ENCODE measurements at places on chromosomes 11 and 22. TPM values are rescaled to one million over a fixed set of nuclear protein-coding genes. Genes with fewer than 3 reads are reported as not detected.
A peak's percentile ranks its signal among the peaks of the same experiment; 100 is the strongest.

Gene CECR2
- not detected for total RNA-seq

Gene TRMT112
- total RNA-seq: 95.6 TPM

Gene STX5
- total RNA-seq: 128 TPM

DNA sequence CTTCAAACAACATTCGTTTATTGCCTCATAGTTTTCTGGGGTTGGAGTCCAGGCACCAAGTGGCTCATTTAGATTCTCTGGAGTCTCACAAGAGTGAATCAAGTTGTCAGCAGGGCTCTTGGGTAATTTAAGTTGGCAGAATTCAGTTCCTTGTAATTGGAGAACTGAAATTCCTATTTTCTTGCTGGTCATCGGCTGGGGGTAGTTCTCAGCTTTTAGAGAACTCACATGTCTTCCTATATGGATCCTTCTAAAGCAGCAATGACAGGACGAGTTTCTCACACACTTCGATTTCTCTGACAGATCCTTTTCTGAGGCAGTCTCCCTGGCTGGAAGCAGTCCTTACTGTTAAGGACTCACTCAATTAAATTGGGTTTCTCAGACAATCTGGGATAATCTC, 17.3 kb upstream of the OOSP4B start:
- no peak for DNase-seq

GRCh38 chr11:78612721-78613377, 38.2 kb upstream of the NARS2 start:
- DNase-seq: no peak

GRCh38 chr11:7489376-7489775, 4.1 kb downstream of the OLFML1 start:
- no peak for DNase-seq

DNA sequence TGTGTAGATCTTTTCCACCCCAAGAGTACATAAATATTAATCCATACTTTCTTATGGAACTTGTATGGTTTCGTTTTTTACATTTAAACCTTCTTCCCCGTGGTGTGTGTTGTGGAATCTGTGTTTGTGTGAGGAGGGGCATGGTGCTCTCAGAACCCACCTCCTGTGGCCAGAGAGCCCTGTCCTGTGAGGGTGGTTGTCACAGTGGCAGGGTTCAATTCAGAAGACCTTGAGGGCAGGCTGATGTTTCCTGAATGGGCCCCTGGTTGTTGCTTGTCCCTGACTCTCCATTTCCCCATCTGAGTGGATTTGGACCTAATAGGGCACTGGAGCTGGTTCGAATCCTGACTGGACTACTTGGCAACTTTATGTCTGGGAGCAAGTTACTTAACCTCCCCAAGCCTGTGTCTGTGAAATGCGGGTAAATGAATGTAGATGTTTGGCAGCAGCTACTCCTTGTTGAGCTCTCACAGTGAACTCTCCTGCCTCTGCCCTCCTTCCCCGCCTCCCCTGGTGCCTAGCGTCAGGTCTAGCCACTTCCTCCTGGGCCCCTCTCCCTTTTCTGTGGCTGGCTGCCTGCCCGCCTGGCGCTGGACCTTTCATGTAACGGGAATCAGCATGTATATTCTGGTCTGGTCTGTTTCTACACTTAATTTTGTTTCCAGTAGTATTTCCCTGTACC, 7.3 kb downstream of the NEAT1 start:
- peak; percentile 50 for DNase-seq

GRCh38 chr22:26952004-26952403, 294.6 kb downstream of the MIAT start:
- no peak for DNase-seq

GRCh38 chr11:105937331-105937730, 84.7 kb downstream of the MSANTD4 start:
- DNase-seq: no peak

- DNase-seq: no peak
These were observed 87.8 kb upstream of the PHOX2A start for GRCh38 chr11:72331761-72332160.

Gene LPXN
- 101 TPM for total RNA-seq

Gene MRGPRE
- total RNA-seq: not detected

Gene ANO1
- total RNA-seq: not detected

Data from CD4-positive, CD25-positive, alpha-beta regulatory T cell (primary cell).